ENCODE measurements at places on chromosomes 16 and 17.

DNA sequence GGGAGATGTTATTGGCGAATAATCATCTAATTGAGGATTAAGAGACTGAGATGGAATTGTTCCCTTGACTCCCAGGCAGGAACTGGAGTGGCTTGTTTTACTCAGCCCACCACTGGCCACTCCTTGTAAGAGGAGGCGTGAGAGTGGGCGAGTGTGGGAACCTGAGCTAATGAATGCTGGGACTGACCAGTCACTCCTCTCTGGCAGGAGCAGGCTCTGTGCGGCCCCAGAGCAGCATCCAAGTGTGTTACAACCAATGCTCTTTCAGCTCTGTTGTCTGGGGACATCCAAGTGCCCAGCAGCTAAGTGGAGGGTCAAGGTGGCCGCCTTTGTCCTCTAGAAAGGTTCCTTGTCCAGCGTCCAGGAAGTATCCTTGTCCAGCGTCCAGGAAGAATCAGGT lies 739.9 kb downstream of the CDH8 start:
- no peak for DNase-seq

GRCh38 chr16:75160386-75160785 lies 12.1 kb downstream of the ZFP1 start:
- no peak for DNase-seq

DNA sequence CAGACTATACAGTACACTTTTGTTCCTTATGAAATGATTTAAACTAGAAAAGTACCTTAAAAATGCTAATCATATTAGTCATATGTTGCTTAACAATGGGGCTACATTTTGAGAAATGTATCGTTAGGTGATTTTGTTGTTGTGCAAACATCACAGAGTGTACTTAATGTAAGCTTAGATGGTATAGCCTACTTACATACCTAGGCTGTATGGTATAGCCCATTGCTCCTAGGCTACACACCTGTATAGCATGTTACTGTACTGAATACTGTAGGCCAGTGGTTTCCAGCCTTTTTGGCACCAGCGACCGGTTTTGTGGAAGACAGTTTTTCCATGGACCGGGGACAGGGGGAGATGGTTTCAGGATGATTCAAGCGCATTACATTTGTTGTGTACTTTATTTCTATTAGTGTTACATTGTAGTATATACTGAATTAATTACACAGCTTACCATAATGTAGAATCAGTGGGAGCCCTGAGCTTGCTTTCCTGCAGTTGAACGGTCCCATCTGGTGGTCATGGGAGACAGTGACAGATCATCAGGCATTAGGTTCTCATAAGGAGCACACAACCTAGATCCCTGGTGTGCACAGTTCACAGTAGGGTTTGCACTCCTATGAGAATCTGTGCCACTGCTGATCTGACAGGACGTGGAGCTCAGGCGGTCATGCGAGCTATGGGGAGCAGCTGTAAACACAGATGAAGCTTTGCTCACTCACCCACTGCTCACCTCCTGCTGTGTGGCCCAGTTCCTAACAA lies 35.0 kb upstream of the MRC2 start:
- DNase-seq = no peak

- no peak for DNase-seq
Measured at GRCh38 chr17:27549251-27549893, 81.6 kb upstream of the LGALS9 start.

DNA sequence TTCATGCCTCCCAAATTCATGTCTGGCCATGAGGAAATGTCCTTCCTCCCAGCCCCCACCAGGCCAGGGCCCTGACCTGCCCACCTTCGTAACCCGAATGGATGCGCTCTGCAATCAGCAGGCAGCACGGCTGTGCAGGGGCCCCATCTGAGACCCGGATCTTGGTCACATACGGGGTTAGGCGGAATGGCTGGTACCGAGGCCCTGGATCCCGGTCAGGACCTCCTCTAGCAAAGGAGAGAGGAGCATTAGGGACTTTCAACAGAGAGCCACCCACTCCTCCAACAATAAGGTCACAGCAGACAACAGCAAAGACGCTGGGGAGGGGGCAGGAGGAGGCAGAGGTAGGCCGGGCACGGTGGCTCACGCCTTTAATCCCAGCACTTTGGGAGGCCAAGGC lies 3.6 kb downstream of the PER1 start:
- no peak for DNase-seq

GRCh38 chr16:77386831-77387814 lies 47.7 kb downstream of the ADAMTS18 start:
- no peak for DNase-seq

DNA sequence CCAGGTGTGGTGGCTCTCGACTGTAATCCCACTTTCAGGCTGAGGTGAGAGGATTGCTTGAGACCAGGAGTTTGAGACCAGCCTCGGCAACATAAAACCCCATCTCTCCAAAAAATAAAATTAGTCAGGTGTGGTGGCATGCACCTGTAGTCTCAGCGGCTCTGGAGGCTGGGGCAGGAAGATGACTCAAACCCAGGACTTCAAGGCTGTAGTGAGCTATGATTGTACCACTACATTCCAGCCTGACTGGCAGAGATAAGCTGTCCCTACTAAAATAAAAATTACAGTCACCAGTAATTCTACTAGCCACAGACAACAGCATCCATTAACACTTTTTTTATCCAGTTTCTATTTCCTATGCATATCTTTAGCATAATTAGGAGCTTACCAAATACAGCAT lies 176.3 kb downstream of the CPPED1 start:
- no peak for DNase-seq

GRCh38 chr17:76742958-76743357 lies 5.0 kb downstream of the MFSD11 start:
- DNase-seq = no peak

- DNase-seq = no peak
Measured at GRCh38 chr17:17892731-17893130, 55.9 kb upstream of the SREBF1 start.

GRCh38 chr17:77507111-77507885 lies 366.5 kb downstream of the SEC14L1 start:
- no peak for DNase-seq

GRCh38 chr17:50189550-50190292 lies 11.7 kb downstream of the COL1A1 start:
- DNase-seq = no peak

- DNase-seq = no peak
Measured at GRCh38 chr16:66741950-66742808, 9.2 kb downstream of the DYNC1LI2 start.

DNA sequence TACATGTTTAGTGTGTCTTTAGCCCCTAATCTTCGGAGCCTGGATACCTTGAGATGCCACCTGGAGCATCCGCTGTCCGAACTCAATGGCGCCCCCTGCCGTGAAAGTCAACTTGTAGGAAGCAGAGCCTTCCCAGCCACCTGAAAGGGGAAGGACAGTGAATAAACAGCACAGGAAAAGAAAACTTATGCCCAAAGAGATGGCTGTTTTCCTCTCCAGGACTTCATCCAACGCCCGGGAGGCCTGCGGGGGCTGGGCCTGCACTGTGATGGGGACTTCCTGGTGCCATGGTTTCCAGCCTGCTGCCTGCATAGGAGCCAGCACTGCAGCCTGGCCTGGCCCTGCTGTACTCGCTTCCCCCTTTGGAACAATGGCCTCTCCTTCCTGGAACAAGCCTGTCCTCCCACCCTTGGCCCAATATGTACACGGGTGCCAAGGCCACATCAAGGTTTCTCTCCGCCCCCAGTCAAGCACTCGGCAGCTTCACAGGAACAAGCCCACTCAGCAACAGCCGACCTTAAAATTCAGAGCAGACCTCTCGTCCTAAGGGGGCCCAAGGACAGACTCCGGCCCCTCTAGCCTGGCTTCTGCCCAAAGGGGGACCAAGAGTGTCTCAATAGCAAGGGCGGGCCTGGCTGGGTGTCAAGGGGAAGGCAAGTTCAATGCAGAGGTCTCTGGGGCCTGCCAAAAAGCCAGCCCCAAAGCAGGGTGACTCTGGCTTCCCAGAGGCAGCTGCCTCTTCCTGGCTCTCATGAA lies 4.5 kb upstream of the UNC13D start:
- DNase-seq = peak; percentile 85

DNA sequence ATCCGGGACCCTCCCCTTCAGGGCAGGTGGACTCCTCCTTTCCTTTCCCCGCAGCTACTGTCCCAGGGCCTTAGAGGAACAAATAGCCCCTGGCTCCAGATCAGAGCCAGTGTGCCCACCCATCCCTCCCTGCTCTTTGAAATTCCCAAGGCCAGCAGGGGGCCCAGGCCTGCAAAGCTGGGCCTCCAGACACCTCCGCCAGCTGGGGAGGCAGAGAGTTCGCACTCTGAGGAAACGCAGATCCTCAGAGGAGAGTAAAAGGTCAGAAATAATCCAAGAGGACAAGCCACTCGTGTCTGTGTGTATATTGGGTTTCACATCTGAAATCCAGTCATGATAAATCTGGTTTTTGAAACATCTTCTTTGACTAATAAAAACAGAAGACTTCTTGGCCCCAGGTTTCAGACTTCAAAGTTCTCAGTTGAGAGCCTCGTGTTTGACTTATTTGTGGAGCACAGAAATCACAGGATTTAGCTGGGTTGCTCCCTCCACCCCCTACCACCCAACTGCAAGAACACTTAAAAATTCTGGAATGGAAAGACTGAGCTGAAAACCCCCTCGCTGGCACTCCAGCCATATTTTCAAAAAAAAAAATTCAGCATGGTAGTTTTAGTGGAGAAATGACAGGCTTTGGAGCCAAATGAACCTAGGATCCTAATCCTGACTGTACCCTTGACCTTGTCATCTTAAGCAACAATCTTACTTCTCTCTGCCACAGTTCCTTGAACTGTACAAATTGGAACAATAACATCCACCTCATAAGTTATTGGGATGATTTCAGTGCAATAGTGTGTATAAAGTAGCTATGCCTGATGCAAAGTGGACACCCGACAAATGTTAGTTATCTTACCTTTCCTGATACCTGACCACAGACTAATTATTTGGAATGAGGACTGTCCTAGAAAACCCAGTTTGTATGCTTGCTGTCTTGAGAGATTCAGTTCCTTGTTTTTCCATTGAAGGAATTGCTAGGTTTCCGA lies 44.5 kb upstream of the TBX2 start:
- no peak for DNase-seq

- DNase-seq = no peak
Measured at GRCh38 chr16:4940719-4941118, 3.8 kb upstream of the PPL start.

- DNase-seq = no peak
Measured at GRCh38 chr17:19260958-19261357, 23.8 kb downstream of the EPN2 start.

- no peak for DNase-seq
Measured at GRCh38 chr16:10868596-10869469, 8.2 kb upstream of the CIITA start.

DNA sequence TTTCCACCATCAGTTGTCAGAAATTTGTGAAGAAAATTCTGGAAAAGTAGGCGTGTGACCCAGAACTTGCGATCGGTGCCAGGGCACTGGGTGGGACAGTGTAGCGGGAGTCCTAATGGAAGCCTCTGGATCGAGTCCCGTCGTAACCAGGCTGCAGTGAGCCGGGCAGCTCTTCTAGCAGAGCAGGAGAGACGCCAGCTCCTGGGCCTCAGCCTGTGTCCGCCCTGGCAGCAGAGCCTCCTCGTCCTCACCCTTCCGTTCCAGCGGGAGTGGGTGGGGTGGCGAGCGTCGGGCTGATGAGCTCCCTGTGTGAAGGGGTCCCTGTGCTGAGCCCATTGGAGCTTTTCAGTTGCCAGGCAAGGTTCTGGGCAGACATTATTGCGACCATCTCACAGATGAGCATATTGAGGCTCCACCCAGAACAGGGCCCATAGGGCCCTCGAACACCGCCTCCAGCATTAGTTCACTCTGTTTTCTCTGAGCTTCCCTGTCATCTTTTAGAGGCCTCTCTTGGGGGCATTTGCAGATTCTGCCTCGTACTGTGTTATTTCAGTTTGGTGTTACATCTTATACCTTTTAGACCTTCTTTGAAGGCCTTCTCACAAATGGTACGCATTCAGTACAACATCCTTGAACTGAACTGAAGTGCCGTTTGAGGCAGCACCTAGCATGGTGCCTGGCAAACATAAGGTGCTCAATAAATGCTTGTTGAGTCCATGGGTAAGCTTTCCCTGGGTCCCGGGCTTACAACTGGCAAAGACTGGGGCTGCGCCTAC lies 207.1 kb upstream of the CIBAR2 start:
- DNase-seq = no peak

- DNase-seq = no peak
Measured at GRCh38 chr17:4610162-4610561, 25.8 kb downstream of the SMTNL2 start.

DNA sequence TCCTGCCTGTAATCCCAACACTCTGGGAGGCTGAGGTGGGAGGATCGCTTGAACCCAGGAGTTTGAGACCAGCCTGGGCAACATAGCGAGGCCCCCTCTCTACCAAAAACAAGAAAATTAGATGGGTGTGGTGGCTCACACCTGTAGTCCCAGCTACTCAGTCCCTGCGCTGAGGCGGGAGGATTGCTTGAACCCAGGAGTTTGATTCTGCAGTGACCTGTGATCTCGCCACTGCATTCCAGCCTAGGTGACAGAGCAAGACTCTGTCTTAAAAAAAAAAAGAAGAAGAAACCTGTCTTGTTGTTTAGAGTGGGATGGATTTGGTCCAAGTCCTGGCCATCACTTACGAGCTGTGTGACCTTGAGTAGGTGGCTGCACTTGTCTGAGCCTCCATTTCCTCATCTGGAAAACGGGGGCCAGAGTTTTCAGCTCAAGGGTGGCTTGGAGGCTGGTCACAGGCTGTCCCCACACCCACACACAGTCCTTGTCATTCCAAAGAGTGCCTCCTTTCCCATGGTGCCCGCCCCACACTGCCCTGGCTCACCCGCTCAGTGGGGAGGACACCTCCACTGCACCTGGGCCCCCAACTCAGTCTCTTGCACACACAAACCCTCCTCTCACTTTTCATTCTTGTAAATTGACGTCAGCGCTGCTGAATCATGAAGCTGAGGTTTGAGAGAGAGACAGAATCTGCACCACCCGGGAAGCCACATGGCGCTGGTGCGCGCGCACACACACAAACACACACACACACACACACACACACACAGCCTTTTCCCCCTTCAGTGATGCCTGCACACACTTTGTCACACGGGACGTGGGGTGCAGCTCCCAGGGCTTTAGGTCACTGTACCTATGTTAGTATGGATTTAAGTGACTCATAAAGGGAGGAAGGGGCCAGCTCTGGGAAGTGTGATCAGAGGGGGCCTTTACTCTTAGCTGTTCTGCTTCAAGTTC lies 4.2 kb downstream of the SOCS1 start:
- DNase-seq = peak; percentile 82

GRCh38 chr17:64115822-64116534 lies 14.0 kb downstream of the ERN1 start:
- DNase-seq = no peak

- DNase-seq = no peak
Measured at GRCh38 chr16:82580298-82580890, 46.4 kb upstream of the CDH13 start.

GRCh38 chr16:23745263-23745662 lies 9.6 kb upstream of the CHP2 start:
- no peak for DNase-seq

DNA sequence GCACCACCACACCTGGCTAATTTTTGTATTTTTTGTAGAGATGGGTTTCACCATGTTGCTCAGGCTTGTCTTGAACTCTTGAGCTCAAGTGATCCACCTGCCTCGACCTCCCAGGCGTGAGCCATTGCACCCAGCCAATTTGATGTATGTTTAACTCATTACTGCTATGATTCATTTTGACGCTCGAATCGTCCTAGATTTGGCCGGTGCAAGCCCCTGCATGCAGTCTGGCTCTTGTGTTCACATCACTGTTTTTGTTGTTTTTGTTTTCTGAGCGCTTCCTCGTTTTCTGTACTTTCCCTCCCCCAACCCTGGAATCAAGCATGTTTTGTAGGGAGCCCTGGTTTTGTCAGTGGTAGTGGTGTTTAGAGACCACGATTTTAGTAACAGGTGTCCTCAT lies 7.8 kb upstream of the DUS1L start:
- DNase-seq = no peak

Measured in activated naive CD4-positive, alpha-beta T cell treated with anti-CD3 and anti-CD28 coated beads, Interleukin-2, amount 50 U/mL, for 16 hours (primary cell).